ENCODE measurements at places on chromosomes 4 and X. TPM values are rescaled to one million over a fixed set of nuclear protein-coding genes. Genes with fewer than 3 reads are reported as not detected.

Gene UBE2A
- total RNA-seq = 38.9 TPM

GRCh38 chr4:176198316-176198903, 3.0 kb upstream of the SPATA4 start:
- DNase-seq = no peak

DNA sequence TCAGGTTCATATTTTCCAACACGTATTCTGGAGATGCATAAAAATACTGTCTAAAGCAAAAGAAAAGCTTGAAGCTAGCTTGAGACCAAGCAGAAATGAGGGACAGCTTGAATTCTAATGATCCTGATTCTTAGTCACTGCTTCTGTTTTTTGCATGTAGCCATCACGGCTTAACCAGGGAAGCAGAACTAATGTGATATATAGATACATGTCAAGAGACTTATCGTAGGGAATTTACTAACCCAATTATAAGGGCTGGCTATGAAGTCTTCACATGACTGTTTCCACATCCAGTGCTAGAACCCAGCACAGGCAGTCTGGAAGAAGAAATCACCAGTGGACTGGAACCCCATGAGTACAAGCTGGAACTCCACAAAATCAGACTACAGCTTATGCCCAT, 85.2 kb upstream of the SLIT2 start:
- DNase-seq = no peak

DNA sequence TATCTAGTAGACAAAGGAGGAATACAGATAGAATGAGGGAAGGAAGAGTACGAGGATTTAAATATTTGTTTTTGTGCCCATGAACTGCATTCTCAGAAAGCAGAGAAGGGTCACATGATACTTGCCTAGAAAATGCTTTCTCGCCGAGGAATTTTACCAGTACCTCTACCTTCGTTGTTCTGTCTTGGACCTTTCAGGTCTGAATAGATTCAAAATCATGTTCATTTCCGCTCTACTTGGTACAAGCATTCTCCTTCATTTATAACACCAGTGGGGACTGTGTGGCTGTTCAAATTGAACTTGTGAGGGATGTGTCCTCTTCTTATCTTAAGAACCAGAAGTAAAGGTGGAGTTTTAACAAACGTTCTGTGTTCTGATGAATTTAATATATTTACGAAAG, 1.9 kb downstream of the USP38 start:
- no peak for DNase-seq

Gene SPON2
- total RNA-seq = 14.2 TPM

DNA sequence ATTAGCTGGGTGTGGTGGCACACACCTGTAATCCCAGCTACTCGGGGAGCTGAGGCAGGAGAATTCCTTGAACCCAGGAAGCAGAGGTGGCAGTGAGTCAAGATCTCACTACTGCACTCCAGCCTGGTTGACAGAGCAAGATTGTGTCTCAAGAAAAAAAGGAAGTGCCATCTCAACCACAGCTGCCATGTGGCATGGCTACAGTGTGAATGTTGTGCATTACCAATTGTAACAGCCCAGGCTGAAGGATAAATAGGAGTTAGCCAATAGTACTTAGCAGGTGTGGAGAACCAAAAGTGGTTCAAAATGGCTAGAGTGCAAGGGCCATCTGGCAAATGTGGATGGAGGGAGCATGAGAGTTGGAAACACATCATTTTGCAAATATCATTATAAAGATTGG, 28.9 kb downstream of the SLC25A5 start:
- no peak for DNase-seq

All from omental fat pad (tissue), 4 donors.